ENCODE measurements at places on chromosomes 7 and 10.

DNA sequence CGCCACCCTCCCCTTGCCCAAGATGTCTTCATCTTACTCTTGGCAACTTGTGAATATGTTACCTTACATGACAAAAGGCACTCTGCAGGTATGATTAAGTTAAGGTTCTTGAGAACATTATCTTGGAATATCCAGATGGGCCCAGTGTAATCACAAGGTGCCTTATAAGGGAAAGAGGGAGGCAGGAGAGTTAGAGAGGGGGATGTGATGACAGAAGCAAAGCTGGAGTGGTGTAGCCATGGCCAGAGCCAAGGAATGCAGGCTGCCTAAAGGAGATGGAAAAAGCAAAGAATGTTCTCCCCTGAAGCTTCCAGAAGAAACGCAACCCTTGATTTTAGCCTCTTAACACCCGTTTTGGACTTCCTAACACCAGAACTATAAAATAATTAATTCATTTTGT, 318.0 kb downstream of the C7orf25 start:
- DNase-seq, result no peak

DNA sequence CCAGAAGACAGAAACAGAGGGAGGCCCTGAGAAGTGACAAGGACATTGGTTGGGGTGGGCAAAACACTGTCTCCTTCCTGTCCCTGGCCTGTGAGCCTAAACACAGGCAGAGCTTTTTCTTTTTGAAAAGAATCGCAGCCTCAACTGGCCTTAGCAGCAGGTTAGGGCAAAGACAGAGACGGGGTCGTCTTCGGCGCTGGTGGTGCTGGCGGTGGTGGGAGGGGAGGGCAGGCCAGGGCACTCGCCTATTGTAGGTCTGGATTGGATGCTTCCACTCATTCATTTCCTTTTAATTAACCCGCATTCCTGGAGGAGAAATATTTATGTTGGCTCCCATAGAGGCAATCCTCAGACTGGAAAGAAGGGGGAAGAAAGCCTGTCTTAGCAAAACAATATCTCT, 22.6 kb downstream of the WNT8B start:
- no peak for DNase-seq

DNA sequence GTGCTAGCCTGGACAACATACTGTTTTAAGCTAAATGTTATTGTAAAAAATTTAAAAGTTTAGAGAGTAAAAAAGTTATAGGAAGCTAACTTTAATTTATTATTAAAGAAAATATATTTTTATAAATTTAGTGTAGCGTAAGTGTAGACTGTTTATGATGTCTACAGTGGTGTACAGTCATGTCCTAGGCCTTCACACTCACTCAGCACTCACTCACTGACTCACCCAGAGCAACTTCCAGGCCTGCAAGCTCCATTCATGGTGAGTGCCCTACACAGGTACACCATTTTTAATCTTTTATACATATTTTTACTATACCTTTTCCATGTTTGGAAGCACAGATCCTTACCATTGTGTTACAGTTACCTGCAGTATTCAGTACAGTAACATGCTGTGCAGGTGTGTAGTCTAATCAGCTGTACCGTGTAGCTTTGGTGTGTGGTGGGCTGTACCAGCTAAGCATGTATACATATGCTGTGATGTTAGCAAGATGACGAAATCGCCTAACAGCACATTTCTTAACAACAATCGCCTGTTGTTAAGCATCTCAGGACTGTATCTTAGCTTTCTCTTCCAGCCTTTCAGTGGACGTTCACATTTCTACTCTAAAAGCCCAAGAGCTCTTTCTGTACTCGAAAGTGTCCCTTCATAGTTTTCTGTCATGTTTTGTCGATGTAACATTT, 12.5 kb downstream of the RNF32 start:
- no peak for DNase-seq

DNA sequence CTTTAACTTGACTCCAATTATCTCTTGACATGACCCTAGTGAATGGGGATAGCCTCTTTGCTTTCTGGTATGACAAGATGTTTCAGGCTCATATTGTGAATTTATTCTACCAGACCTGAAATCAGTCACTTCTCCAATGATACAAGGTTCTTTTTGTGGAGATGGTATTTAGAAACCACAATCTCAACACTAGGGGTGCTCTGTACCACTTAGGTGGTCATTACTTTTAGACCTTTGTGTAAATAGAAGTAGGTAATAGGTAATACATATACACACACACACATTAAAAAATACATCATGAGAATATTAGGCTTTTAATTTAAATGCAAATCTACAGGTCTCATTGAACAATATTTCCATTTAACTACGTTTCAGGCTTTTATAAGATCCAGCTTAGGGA, 199.0 kb upstream of the RHOBTB1 start:
- DNase-seq, result no peak

GRCh38 chr10:58384095-58384494, 1.1 kb upstream of the TFAM start:
- DNase-seq, result no peak

DNA sequence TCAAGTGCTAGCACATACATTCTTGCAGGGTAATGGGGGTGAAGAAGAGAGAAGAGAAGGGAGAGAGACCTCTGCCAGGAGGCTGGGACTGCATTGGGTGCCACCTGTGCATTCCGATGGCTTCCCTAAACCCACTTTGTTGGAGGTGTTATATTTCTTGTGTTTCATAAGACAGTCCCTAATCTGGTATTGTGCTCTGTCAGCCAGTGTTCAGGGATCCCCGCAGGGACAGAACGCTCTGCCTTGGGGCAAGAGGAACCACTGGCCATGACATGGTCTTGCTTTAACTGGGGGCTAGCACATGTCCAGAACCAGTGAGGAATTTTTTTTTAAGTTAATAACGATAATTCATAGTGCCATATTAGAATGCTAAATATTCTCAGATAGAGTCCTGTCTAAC, 365.2 kb upstream of the GALNT17 start:
- DNase-seq, result no peak

DNA sequence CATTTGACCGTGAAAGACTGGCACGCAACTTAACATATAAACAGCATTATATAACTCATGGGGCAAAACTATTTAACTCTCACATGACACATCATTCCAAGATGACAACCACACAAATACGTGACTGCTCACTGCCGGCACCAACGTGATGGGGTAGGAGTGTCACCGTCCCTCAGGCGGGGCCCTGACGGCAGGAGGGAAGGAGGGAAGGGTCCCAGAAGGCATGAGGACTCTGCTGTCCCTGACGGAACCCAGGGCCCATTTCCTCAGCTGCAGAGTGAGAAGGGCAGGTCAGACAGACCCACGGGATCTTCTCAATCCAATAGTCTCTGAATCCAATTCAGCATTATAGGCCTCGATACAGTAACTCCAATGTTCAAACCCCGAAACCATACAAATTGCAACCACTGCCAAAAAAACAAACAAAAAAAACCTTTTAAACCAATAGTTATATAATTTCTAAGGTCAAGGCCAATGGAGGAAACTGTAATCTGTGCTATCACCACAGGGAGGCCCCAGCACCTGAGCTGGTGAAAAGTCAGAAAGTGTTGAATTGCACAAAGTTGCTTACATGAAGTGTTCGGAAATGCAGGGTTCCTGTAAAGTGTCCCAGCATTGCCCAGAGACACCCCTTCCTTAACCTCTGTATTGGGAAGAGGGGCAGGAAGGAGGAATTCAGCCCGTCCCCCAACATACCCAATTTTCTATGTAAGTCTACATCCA, 137.4 kb downstream of the TNS3 start:
- no peak for DNase-seq

DNA sequence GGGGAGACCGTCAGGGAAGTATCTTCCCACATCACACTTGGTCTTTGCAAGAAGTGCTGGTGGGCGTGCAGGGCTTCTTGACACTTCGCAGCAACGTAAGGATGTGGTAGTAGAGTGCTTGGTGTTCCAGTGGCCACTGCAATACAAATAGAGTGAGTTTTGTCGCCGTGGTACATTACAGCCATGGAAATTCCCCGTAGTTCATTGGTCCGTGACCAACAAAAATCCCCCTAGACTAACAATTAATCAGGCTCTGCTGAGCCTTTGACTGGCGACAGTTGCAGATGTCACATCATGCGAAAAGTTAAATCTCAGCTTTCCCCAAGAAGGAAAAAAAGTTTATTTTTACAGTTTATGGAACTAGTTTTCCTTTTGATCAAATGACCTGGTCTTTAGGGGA, 134.7 kb downstream of the MGMT start:
- no peak for DNase-seq

GRCh38 chr10:124918906-124919305, 23.0 kb upstream of the ZRANB1 start:
- DNase-seq, result no peak

DNA sequence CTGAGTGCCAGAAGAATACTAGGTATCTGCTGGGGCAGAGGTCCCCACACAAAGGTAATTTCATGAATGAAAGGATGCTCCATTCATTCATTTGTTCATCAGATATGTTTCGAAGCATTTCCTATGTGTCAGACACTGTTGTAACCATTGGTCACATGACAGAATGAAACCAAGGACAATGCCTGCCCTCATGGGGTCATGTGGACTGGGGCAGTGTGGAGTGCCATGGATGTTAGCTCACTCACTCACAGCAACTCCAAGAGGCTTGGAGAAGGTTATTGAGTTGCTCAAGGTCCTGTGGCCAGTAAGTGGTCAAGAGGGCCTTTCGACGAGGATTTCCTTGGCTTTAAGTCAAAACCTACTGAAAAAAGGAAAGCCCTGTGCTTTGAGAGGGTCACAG, 223.5 kb downstream of the ARHGAP12 start:
- DNase-seq, result no peak

GRCh38 chr10:75395932-75396630, 5.5 kb downstream of the ZNF503 start:
- no peak for DNase-seq

GRCh38 chr7:2242541-2243429, 759 bp downstream of the NUDT1 start:
- DNase-seq, result peak; percentile 34
